ENCODE measurements at places on chromosomes 5 and 9. TPM values are rescaled to one million over a fixed set of nuclear protein-coding genes. Genes with fewer than 3 reads are reported as not detected.
A peak's percentile ranks its signal among the peaks of the same experiment; 100 is the strongest.

DNA sequence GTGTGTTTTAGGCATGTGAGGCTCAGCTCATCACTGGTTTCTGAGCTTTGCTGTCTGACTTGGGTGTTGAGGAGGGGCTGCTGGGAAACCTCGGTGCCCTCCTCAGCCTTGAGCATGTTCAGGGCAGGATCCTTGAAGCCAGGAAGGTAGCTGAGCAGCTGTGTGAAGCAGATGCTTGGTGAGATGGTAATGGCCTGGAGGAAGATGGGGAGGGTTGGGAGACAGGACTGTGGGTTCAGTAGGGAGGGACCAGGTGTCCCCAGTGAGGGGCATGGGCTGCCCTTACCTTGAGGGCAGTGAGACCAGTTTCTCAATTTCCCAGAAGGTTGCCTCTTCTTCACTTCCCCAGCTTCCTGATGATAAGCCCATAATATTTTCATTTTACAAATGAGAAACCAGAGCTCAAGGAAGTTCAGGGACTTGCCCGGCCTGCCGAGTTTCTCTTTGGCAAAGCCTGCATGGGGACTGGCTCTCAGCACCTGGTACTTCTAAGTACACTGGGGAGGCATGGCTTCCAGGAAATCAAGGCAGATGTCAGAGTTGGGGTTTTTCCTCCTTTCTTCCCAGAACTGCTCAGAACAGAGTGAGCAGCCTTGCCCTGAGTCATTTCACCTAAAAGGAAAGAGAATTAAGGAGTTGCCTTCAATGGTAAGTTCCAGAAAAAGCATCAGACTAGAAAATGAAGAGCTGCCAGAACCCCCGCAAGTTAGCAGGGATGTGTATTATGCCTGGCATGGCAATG, 225.7 kb downstream of the MAST4 start:
- no peaks in the 10 kb centered on the region for H3K27me3 ChIP-seq
- no peak overlapping the region for H3K27ac ChIP-seq
- no peak overlapping the region for H3K4me3 ChIP-seq
- H3K36me3 ChIP-seq, result no peaks in the 10 kb centered on the region
- peaks cover 16% of the 10 kb centered on the region for H3K4me1 ChIP-seq
- DNase-seq, result no peak

The TRPM6 gene
- total RNA-seq, result not detected

DNA sequence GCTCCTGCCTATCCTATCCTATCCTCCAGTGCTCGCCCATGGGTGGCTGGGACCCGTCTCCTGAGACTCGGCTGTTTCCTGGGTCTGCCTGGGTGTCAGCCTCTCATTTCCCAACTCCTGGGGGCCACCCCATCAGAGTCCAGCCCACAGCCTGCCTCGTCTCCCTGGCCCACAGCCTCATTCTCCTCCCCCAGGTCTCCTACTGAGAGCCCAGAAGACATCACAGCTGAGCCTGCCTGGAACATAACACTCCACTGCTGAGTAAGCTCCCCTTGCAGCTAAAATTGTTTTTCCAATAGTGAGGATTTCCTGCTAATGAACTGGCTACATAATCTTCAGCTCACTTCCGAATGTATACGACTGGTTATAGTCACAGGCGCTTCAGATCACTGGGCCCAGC, 95.3 kb downstream of the TTLL11 start:
- H3K27ac ChIP-seq, result peak overlapping the region; percentile 10
- H3K4me1 ChIP-seq, result peaks cover 47% of the 10 kb centered on the region
- no peaks in the 10 kb centered on the region for H3K27me3 ChIP-seq
- DNase-seq, result no peak
- no peak overlapping the region for H3K4me3 ChIP-seq

DNA sequence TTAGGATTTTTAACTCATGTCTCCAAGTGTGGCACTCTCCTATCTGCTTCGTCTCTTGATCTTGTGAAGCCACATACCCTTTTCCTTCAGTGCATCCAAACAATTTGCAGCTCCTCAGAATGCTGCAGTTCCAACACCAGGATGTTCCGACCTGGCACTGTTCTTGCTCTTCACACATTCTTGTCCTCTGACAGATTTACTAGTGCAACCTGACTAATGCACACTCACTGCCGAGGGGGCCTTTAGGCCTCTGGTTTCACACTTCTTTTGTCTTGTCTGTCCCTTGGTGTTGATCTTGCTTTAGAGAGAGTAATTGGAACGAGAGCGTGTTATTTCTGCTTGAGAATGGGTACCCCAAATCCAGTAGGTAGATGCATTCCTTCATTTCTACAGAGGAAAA, 15.0 kb downstream of the ARHGAP26 start:
- no peaks in the 10 kb centered on the region for H3K4me1 ChIP-seq
- no peak overlapping the region for H3K27ac ChIP-seq
- H3K27me3 ChIP-seq, result no peaks in the 10 kb centered on the region
- no peak for DNase-seq
- H3K36me3 ChIP-seq, result no peaks in the 10 kb centered on the region

DNA sequence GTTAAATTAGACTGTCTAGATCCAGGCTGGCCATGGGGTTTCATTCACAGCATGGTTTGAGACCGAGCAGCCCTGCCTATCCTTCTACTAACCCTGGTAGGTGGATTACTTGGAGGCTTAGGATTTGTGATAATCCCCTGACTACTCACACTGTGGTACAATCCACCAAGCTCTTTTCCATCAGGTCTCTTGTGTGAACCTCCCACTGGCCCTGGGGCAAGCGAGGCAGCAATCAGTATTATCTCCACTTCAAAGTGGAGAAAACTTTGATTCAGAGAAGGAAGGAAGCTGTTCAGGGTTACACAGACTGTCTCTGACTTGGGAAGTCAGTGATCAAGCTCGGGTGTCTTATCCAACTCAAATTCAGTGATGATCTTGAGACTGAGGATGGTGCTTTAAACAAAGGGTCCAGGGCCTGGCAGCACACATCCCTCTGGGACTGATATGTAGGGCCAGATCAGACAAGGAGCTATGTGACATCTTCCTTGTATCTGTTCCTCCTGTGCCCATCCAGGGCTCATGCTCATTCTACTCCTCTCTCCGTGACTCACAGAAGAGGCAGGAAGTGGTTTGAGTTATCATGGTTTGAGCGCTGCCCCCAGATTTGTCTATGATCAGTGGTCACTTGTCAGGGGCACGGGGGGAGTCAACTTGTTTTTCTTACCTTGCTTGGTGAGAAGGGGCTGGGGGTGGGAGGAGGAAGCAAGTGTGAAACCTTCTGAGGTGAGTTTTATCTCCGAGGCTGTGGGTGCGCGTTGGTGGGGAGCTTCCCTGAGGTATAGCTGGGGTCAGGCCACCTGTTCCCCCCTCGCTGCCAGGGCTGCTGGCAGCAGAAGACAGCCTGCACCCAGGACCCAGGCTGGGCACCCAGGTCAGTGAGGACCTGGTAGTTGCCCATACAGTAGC, 48.6 kb downstream of the RGS3 start:
- no peak overlapping the region for H3K4me3 ChIP-seq
- H3K36me3 ChIP-seq, result no peaks in the 10 kb centered on the region
- no peaks in the 10 kb centered on the region for H3K27me3 ChIP-seq
- no peak overlapping the region for H3K27ac ChIP-seq
- H3K4me1 ChIP-seq, result peaks cover 28% of the 10 kb centered on the region

DNA sequence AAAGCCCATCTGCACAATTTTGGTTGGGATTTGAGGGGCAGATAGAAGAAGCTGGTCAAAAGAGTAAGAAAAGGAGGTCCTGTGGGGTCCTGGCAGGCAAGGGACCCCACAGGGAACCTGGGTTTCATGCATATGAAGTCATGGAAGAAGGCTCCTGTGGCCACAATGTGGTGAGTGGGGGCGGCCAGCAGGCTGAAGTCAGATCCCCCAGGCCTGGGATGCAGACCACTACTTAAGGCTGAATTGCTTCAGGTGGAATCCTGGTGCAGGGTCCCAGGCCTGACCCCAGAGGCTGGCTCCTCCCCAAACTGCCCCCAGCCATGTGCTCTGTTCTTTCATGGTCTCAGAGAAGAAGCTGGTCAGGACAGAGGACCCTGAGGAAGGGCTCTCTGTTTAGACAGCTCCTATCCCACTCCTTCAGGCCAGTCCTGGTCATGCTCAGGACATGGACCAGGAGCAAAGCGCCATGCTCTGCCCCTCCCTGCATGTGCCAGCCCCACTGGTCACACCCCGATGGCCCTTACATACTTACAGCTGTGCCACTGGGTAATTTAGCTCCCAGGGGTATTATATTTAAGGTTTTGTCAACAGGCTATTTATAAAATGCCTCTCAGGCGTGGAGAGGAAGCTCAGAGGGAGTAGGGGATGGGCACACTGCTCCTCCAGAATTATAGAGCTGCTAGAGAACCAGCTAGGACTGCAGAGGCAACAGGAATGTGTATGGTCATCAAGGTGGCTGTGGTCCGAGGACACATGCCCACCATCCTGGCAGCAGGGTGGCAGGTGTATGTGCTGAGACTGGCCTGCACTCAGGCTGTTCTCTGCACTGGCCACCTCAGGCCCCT, 33.4 kb downstream of the C5orf15 start:
- H3K27ac ChIP-seq, result no peak overlapping the region
- DNase-seq, result no peak
- H3K27me3 ChIP-seq, result no peaks in the 10 kb centered on the region
- no peak overlapping the region for H3K4me3 ChIP-seq
- H3K36me3 ChIP-seq, result no peaks in the 10 kb centered on the region

GRCh38 chr5:61331407-61332357, at the start of gene ZSWIM6:
ZSWIM6 (plus strand) TSS chr5:61332258; CDS start chr5:61332273, 15 bp downstream.
- H3K4me1 ChIP-seq, result no peaks in the 10 kb centered on the region
- H3K4me3 ChIP-seq, result peak within 1 kb of the TSS; percentile 92
- peak; percentile 100 for DNase-seq
- H3K36me3 ChIP-seq, result no peaks in the 10 kb centered on the region

Data from right lobe of liver (tissue), 6 donors.